ENCODE measurements at places on chromosomes 1 and 21.

DNA sequence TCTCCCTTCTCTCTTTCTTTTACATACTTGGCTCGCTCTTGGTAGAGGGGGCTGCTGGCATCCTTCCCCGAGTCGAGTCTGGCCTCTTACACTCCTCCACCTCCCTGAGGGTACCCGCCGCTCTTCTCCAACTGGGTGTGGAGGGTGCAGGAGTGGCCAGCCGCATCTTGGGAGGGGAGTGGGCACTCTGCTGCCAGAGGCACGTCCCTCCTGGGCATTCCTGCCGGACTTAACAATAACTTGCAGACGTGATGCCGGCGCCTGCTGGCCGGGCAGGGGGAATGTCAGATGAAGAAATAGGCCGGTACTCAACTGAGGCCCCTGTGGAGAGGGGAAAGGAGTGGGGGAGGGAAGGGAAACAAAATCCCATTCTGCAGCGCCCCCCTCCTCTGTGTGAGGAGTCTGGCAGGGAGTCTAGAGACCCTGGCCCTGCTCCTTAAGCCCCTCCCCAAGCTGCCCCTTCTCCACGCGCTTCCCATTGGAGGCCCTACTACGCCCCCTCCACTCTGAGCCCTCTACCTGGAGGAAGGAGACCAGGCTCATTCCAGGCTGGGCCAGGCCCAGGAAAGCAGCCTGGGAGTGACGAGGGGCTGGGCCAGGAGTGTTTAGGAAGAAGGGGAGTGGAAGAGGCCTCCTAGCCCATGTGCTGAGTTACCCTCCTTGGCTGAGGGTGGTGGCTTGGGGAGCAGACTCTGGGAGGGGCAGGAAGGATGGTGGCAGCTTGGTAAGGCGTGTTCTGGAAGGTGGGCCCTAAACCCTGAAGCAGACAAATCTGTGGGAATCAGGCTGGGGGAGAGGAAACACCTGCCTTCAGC lies 1.8 kb downstream of the ATP2B4 start:
- no peak for DNase-seq

DNA sequence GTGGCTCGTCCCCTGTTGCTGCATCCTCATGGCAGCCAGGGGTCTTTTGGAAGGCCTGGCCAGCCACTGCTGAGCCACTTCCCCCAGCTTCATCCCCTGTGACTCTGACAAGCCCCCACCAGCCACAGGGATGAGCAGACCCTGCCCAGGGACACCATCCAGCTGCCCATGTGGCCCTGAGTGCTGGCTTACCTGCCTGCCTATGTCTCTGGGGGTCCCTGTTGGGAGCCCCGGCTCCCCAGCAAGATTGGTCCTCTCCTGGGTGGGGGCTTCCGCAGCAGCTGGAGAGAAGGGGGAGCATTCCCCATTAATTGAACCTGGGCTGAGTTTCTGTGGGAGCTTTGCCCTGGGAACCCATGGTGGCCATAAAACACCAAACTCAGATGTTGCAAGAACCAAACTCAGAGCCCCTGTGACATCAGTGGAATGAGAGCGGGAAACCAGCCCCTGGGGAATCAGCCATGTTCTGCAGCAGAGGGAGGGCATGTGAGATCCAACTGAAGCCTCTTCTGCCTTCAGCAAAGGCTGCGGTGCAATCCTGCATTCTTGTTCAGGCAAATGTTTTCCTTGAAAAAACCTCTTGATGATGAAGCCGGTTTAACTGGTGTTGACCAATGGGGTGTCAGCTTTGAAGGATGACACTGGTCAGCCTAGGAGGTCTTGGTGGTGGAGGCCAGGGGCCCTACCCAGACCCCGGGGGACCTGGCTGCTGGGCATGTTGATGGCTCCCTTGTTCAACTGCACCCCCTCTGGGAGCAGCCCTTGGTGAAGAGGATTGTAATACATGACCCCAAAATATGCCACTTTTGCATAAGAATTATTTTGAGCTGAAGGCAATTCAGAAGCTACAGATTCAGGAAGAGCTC lies 28.3 kb upstream of the COL18A1 start:
- no peak for DNase-seq

DNA sequence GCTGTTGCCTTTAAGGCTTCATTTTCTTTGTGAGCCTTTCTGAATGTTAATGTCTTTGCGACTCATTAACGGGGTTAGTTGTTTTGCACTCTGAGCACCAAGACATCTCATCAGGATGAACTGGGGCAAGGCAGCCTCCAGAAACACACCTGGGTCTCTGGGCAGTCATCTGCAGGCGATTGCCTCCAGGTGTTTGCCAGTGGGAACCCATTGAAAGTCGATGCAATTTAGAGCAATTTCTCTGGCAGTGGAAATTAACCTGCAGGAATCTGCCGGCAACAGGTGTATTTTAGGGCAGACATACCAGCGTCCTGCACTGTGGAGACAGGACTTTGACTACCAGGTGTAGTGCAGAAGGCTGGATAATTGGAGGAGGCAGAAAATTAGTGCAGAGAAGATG lies 661.0 kb upstream of the PTBP2 start:
- no peak for DNase-seq

DNA sequence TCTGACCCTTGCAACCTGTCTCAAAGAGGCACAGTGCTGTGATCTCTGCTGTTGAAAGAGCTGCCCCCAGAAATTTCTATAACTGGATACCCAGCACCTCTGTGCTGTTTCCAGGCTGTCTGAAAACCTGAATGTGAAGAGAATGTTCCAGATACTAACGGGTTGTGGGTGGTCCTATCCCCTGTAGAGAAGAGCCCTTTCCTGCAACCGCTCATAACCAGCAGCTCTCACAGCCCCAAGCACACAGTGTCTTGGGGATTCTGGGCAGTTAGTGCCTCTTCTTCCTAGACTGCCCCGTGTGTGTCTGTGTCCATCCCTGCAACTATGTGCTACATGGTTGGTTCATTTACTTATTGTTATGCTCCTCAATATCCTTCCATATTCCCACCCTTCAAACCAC lies 104.5 kb downstream of the SUSD4 start:
- no peak for DNase-seq

- no peak for DNase-seq
Measured at GRCh38 chr21:22438428-22439086, 1440.3 kb downstream of the NCAM2 start.

DNA sequence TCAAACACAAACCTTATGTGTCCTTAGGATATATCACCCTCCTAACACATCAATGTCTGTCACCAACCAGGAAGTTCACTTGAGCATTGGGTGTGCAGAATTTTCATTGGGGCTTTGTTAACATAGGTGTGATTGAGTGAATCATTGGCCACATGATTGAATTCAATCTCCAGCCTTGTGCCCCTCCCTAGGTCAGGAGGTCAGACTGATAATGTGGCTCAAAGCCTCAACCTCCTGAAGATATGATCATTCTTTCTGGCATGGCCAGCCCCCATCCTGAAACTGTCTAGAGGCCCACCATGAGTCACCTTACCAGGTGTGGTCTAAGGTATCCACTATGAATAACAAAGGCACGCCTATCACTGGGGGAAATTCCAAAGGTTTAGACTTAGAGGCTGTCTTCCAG lies 90.1 kb downstream of the PKN2 start:
- DNase-seq: no peak

GRCh38 chr1:89285745-89286380 lies 13.2 kb upstream of the GBP5 start:
- DNase-seq: no peak

- DNase-seq: no peak
Measured at GRCh38 chr1:1302006-1302430, 5.7 kb downstream of the ACAP3 start.

GRCh38 chr1:74641876-74642275 lies 31.7 kb downstream of the ERICH3 start:
- no peak for DNase-seq

GRCh38 chr1:202270871-202271326 lies 70.8 kb downstream of the UBE2T start:
- DNase-seq: no peak

- no peak for DNase-seq
Measured at GRCh38 chr1:110982320-110982719, 18.6 kb upstream of the LRIF1 start.

- no peak for DNase-seq
Measured at GRCh38 chr21:35034203-35034926, 14.7 kb downstream of the RUNX1 start.

DNA sequence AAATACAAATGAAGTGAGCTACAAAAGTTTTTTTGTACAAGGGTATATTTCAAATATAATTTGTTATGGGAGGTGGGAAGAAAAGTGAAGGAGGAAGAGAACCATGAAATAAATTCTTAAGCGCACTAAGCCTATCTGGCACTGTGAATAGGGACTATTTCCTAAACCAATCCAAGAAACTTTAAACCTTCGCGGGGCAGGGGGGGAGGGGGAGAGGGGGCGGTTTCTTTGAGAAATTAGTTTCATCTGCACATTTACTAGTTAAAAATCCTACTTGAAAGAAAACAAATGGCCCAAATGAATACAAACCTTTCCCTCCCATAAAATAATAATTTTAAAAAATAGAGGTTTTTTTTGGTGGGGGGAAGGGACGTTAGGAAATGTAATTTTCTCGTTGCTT lies 364 bp downstream of the GOLPH3L start:
- no peak for DNase-seq

GRCh38 chr1:160724465-160725242 lies 13.0 kb upstream of the CD48 start:
- DNase-seq: no peak

- no peak for DNase-seq
Measured at GRCh38 chr1:8677782-8678181, 139.7 kb downstream of the RERE start.

DNA sequence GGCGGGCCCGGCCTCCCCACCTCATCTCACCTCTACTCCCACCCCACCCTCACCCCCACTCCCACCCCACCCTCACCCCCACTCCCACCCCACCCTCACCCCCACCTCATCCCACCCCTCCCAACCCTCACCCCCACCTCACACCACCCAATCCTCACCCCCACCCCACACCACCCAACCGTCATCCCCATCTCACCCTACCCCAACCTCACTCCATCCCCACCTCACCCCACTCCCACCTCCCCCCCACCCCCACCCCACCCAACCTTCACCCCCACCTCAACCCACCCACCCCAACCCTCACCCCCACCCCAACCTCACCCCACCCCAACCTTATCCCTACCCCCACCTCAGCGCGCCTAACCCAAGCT lies 13.4 kb downstream of the A3GALT2 start:
- no peak for DNase-seq

- no peak for DNase-seq
Measured at GRCh38 chr1:207754974-207755700, 3.3 kb downstream of the CD46 start.

DNA sequence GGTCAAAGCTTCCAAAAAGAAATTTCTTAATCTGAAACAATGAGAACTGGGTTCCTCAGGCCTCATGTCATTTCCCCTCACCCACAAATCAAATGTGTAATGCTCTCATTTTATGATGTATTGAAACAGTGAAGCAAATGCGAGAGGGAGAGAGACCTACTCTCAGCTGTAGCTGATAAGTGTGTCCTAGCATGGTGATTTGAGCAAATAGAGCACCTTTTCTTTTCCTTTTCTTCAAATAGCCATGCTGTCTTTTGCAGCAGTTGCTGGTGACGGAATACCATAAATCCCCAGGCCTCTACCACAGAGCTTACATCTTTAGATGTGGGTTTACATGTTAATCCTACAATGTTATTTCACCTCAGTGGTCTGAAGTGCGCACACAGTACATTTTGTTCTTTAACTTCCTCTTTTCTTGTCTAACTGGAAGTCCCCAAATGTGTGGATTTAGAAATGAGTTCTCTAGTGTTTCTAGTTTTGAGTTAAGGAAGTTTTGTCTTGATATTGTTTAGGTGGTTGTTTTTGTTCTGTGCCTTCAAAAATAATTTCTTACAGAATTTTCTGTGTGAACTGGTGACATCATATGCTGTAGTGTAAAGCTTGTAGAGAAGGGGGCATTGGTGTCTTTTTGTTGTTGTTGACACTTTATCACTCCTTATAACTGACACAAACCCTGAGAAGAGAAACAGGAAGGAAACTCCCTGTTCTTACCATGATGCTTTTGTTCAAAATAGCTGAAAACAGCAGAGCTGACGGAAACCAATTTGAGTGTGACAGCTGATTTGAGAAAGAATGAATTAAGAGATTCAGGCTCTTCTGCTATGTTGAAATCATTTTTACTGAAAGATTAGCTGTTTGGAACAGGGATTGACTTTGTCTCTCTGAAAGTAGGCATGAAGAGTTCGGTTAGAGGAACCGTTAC lies 12.2 kb downstream of the SMAP2 start:
- no peak for DNase-seq

GRCh38 chr1:64895500-64895899 lies 70.8 kb downstream of the JAK1 start:
- DNase-seq: no peak

DNA sequence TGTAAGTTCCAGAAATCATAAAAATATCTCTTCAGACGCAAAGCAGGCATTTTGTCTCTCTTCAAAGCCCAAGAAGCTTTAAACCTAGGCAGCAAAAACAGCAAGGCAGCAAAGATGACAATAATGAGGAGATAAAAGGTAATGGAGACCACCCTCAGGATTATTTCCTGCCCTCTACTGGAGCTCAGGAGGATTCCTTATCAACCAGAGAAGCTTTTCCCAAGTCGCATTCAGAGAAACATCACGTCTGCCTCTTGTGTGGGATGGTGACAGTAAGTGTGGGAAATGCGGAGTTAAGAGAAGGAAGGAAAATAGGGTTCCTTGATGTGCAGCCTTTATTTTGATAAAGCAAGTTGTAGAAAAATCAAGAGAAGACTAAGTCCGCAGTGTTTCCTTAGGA lies 365.8 kb downstream of the RGS7 start:
- no peak for DNase-seq

GRCh38 chr1:235628316-235629005 lies 21.1 kb downstream of the GNG4 start:
- no peak for DNase-seq

- no peak for DNase-seq
Measured at GRCh38 chr1:247415423-247416361, at the start of gene NLRP3. TSS of gene NLRP3 (plus strand) at chr1:247416173. CDS start at chr1:247418801, 2,628 bp downstream.

DNA sequence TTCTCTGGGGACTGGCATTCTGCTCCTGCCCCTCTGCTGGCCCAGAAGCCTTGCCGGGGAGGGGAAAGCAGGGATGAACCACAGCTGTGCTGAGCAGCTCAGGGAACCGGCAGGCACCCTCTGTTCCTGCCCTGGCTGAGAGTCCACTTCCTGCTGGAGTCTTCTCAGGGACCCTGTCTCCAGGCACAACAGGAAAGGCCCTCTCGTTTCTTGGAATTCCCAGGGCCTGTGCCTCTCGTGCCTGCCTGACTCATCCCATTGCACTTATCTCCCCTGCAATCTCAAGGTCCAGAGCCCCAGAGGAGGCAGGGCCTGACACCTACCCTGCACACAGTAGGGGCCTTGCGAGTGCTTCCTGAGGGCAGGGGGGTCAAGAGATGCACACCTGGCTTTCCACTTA lies 1.1 kb upstream of the EDN2 start:
- no peak for DNase-seq

- DNase-seq: no peak
Measured at GRCh38 chr1:189958756-189959155, 518.9 kb downstream of the BRINP3 start.
